ENCODE measurements at places on chromosomes 2 and 18.

- DNase-seq = no peak
These were observed 6.8 kb downstream of the HS6ST1 start for GRCh38 chr2:128311755-128312341.

GRCh38 chr18:45342166-45342565 is 273.1 kb upstream of the SLC14A2 start:
- DNase-seq = no peak

GRCh38 chr18:55858661-55859515 is 270.9 kb upstream of the TCF4 start:
- DNase-seq = no peak

GRCh38 chr18:55588870-55589595 is 1.0 kb upstream of the TCF4 start:
- DNase-seq = no peak

DNA sequence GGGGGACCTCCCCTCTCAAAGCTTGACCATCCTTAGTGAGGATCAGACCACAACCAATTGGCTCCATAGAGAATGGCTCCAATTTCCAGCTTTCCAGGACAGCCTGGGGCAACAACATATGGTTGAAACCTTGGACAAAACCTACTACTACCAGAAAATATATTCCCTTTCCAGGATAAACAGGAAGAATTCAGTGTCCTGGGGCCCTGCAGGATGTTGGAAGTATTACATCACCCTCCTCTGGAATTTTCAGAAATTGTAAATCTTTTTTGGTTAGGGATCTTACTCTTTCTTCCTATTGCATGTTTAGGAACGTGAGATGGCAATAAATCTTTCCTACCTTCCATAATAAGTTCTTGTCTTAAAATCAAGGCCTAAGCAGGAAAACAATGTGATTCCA is 158.9 kb upstream of the MEIS1 start:
- no peak for DNase-seq

- no peak for DNase-seq
These were observed 1354.5 kb upstream of the ZEB2 start for GRCh38 chr2:145874466-145874865.

GRCh38 chr2:29055601-29056000 is 18.7 kb downstream of the PCARE start:
- DNase-seq = no peak

GRCh38 chr2:176710657-176711186 is 441.5 kb downstream of the MTX2 start:
- no peak for DNase-seq

DNA sequence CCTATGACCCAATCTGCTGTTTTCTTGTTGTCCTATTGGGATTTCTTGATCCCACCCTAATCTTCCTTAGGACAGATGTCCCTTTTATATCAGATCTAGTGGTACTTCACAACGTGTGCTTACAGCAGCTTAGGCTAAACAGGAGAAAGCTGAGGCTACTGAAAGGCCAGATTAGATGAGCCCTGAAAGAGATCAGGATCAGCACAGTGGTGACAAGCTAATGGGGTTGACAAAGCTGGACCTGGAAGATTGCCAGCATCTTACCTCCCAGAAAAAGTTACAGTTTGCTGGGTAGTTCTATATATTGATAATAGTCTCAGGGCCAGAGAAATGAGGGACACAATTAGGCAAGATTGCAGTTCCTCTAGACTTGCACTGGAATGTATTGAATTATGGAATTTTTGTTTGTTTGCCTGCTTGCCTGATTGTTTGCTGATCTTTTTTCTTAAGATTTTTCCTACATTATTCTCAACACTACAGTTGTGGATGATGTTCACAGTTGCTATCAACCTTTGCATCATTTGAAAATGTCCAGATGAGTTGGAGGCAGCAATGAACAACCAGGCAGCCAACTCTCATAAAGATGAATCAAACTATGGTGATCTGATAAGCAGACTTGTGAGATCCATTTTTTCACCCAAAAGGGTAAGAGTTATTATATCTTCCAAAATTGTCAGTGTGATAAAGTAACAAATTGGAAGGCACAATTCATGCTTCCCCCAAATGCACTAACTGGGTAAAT is 49.1 kb upstream of the PIK3C3 start:
- DNase-seq = no peak

GRCh38 chr2:121887513-121888188 is 132.2 kb downstream of the TSN start:
- no peak for DNase-seq

- no peak for DNase-seq
These were observed 71.5 kb downstream of the BABAM2 start for GRCh38 chr2:27962006-27962405.

DNA sequence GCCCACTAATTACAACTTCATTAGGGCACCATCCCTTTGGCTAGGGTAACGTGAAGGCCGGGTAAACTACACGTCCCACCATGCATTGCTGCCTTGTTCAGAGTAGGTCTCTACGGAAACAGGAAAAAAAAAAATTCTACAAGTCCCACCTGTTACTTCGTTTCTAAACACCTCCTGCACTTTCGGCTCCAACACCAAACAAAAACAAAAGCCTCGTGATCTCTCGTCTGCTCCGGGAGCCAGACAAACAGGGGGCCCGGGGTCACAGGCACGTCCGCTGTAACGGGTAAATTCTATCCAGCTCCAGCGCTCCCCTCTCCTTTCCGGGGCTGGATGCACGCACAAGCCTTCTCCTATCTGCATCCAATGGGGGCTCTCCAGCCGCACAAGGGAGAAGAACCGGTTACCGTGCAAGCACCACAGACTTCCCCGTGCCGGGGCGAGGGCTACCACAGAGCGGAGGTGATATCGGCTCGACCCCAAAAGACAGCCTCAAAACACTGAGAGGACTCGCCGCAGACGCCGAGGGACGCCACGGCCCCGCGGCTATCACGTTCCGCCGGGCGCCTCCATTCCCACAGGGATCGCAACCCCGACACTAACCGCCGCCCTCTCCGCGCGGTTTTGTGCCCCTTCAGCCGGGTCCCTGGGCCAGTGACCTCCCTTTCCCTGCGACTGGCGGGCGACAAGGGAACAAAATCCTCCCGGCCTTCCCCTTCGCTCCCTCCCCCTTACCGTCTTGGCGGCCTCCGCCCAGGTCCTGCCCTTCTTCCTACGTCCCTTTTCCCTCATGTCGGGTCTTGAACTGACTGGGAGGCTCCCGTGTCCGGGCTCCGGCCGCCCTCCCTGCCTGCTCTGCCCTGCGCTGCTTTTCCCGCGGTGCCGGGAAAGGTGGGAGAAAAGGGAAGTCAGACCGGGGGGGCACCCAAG is 591 bp downstream of the ASXL2 start:
- DNase-seq = peak; percentile 34

- no peak for DNase-seq
These were observed 11.3 kb upstream of the CHRNA1 start for GRCh38 chr2:174775571-174775980.

DNA sequence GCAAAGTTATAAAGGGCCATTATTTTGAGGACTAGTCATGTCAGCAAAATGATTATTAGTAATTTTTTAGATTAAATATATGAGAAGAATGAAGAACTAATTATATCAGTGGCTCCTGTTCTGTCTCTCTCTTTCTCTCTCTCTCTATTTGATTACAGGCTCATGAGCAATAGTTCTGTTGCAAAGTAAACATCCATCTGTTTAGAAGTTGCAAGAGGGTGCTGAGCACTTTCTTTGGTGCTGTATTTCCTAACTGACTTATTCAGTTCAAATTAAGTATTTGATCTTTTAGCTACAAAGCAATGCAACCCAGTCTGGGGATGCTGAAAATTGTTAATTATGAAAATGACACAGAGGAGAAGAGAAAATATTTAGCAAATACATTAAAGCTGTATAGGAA is 408.1 kb upstream of the UBE2E3 start:
- DNase-seq = no peak

DNA sequence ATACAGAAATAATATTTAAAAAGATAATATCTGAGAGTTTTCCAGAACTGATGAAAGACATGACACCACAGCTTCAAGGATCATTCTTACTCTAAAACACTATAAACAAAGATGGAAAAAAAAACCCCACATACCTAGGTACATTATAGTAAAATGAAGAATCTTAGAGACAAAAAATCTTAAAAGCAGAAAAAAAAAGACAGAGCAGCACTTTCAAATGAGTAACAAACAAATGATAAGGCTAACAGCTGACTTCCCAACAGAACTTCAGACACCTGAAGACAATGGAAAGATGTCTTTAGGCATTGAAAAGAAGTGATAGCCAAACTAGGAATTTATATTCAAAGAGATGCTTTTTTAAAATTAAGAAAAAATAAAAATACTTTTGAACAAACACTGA is 21.2 kb upstream of the AFF3 start:
- no peak for DNase-seq

DNA sequence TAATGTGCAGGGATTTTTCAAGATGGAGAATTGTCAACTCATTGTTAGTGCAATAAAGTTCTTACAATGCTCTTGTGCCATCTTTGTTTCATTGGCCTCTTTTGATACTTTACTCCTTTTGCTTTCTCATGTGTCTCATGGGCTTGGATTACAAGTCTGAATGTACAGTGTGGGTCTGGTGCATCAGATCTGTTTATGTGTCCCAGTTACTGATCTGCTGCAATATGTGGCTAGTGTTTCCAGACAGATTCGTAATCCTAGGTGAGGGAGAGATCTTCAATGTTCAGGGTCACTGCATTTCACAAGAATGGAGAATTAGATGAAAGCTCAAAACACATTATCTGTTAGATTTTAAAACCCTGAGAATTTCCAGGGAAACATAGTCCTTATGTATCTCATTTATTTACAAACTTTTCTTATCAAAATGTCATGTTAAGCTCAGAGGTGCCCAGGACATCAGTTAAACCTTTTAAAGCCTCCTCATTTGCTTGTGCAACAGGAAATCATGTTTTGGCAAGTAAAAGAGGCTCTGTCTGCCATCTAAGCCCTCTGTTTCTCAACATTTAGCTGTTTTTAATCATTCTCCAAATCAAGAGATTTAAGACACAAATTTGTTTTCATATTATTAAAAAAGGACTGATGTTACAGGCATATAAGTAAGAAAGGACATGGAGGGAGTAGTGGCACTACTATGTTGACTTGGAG is 108.1 kb downstream of the NUP35 start:
- DNase-seq = no peak

DNA sequence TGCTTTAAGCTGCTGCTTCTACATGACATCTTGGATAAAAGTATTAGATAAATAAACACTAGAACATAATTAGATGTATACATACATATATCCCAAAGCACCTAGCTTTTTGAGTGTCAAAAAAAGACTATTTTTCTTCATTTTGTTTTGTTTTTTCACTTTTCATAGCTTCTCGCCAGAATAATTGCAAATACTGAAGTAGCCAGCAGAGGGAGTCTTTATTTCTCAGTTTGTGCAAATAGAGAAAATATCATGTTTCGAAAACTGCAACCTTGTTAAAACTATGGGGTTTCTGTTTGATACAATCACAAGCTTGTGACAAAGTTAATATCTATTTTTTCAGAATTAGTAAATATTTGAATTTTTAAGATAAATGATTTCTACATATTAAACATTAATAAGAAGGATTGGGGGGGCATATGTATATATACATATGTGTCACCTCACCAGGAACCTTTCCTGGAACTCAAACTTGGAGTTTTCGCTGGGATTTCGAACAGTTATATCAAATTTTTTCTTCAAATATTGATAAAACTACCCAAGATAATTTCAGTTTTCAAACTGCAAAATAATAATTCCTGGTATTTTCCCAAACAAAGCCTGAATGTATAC is 61.0 kb downstream of the GRB14 start:
- DNase-seq = no peak

DNA sequence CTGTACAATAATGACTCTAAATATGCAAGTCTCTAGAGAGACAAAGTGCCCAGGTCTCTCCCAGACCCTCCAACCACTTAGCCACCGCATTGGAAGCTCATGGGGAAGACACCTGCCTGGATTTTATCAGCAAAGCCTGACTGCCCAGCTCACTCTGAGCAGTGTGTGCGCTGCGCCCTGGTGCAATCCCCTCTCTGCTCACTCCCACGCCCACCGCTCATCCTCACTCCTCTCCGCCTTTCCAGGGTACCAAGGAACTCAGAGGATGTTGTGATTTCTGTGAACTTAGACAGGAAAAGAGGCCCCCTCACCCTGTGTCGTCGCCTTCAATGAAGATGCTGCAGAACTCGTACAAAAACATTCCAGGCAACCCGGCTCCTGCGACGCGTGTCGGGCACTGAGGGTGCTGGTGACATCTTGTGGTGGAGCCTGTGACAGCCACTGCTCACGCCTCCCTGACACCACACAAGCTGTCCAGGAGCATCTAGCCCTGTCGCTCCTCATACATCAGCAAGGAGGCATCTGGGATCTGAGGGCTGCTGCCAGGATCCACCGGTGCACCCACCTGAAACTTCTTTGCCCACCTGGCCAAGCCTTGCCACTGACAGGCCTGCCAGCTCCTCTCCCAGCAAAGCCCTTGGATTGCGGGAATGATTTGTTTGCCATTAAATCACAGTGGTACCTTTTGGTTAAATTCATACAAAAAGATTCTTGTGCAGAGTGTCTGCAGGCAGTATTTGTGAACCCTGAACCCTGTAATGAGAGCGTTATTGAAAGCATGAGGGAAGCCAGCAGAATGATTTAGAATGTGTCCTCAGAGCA is 220.4 kb downstream of the ZNF516 start:
- DNase-seq = no peak

- DNase-seq = no peak
These were observed 39.4 kb downstream of the ACTR2 start for GRCh38 chr2:65267008-65267407.

DNA sequence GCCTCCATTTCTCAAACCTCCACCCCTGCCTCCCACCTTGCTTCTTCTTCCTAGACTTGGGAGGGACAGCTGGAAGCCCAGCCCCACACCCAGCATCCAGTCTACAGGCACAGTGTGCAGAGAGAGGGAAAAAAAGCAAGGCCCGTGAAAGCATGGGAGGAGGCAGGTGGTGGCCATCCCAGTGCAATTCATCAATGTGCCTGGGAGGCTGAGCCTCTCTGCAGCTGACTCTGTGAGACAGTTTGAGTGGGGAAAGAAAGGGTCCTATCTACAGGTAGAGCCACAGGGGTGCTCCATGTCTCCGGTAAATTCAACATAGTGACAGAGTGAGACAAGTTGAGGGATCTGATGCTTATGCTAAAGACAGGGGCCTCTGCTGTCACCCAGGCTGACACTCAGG is 340.6 kb downstream of the DYSF start:
- no peak for DNase-seq

- DNase-seq = no peak
These were observed 1.2 kb downstream of the BCL11A start for GRCh38 chr2:60552078-60552850.

DNA sequence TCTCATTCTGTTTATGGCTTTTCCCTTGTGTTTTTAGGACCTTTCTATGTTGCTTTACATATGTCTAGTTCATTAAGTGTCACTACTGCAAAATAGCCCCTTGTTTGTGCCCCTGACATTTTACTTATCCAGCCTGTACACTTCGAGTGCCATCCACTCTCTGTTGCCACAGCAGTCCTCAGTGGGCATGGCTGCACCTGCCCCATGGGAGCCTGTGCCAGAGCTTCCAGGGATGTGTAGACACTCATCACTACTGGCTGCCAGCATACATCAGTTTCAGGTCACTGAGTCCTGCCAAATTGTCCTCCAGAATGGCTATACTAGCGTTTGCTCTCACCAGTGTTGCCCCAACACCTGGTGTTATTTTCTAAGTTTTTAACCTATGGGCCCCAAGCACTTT is 80.4 kb downstream of the ARMC9 start:
- no peak for DNase-seq

GRCh38 chr2:238161291-238162051 is 2.7 kb downstream of the ERFE start:
- DNase-seq = no peak

All from activated T-cell treated with anti-CD3 and anti-CD28 coated beads for 1 hour (primary cell).